ENCODE measurements at places on chromosomes 6 and 20.
A peak's percentile ranks its signal among the peaks of the same experiment; 100 is the strongest.

GRCh38 chr6:129957941-129958898 lies 60.2 kb upstream of the L3MBTL3 start:
- no peak for DNase-seq

DNA sequence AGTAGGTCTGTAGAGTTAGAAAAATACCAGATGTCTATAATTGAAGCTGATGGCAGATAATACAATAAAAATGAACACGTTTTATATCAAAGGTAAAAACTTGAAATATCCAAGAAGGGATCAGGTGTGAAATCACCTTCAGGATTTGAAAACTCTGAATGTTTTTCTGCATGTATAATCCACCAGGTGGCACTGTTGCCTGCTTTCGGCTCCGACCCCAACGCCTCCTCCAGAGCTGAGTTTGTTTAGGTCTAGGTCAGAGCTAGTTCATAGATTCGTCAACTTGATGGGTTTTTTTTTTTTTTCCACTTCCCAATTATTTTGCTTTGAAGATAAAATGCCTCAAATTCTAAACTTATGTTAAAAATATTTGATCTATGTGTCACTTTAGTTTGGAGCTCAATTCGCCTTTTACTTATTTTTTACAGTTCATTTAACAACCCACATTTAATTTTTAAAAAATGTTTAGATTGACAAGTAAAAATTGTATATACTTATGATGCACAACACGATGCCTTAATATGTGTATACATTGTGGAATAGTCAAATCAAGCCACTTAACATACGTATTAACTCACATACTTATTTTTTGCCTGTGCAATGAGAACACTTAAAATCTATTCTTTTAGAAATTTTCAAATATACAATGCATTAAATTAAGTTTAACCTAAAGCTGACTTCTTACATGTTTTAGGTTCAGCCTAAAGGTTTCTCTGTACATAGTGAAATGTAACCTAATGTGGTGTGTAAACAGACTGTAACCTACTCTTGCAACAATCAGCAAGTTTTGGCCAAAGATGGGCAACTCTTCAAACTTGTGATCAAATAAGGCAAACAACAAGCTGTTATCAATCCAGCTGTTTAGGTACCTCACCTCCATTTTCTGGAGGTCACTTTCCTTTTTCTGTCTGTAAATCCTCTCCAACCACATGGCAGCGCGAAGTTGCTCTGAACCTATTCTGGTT lies 39.4 kb upstream of the ENPP4 start:
- DNase-seq = peak; percentile 77

DNA sequence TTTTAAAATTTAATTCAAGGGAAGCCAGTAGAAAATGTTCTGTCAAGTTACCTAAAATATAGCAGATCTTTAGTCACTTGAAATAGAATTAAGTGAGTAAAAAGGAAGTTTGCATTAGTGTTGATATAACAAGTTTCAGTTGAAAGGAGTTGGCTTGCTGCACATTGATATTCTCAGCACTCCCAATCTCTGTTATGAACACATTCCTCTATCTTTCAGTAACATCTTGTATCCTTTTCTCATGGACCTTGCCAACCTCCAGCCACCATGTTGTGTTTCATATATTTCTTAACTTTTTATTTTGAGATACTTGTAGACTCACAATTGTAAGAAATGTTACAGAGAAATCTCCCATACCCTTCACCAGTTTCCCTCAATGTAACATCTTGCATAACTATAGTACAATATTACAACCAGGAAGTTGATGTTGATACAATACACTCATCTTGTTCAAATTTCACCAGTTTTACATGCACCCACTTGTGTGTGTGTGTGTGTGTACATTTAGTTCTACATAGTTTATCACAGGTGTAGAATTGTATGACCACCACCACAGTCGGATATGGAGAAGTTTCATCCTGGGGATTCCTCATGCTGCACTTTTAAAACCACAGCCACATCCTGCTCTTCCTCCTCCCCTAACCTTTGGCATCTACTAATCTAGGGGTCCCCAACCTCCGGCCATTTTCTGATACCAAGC lies 20.2 kb upstream of the PAQR8 start:
- no peak for DNase-seq

- DNase-seq = no peak
Observed at GRCh38 chr6:16279243-16279642, 40.9 kb downstream of the GMPR start.

DNA sequence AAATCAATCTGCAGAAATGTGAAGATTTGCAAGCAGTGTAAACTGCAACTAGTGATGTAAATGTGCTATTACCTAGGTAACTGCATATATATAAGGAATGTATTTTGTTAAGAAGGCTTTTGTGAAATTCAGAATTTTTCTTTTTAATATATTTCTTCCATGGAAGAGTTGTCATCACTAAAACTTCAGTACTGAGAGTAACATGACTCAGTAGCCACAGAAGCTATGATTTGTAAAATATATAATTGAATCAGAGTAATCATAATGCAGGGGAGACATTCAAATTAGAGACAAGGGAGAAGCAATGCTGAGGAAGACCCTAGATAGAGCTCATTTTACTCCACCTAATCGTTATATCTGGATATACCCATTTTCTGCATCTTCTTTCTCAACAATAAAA lies 141.7 kb downstream of the ADGRG6 start:
- no peak for DNase-seq

- DNase-seq = peak; percentile 9
Observed at GRCh38 chr6:21935561-21936028, 342.0 kb downstream of the SOX4 start.

DNA sequence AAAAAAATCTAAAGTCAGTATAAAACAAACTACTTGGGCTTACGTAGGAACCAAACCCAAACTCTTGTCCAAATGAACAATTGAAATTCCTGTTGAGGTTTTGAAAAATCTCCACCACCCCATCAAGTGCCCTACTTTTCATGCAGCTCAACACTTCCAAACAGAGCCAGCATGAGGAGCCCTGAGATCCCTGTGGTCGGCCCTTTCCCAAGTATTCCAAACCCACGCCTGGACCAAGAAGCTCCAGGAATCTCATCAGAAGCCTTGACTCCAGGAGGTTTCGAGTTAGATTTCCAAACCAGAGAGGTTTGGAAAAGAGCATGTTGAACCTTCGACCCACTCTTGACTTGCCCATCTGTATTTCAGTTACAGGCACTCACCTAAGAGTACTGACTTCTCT lies 179.3 kb downstream of the MTFR2 start:
- DNase-seq = no peak

- DNase-seq = no peak
Observed at GRCh38 chr20:21230686-21231085, 72.4 kb upstream of the XRN2 start.

- DNase-seq = no peak
Observed at GRCh38 chr6:170179616-170180324, 111.1 kb downstream of the DLL1 start.

- no peak for DNase-seq
Observed at GRCh38 chr6:108883172-108883571, 35.0 kb downstream of the ARMC2 start.

DNA sequence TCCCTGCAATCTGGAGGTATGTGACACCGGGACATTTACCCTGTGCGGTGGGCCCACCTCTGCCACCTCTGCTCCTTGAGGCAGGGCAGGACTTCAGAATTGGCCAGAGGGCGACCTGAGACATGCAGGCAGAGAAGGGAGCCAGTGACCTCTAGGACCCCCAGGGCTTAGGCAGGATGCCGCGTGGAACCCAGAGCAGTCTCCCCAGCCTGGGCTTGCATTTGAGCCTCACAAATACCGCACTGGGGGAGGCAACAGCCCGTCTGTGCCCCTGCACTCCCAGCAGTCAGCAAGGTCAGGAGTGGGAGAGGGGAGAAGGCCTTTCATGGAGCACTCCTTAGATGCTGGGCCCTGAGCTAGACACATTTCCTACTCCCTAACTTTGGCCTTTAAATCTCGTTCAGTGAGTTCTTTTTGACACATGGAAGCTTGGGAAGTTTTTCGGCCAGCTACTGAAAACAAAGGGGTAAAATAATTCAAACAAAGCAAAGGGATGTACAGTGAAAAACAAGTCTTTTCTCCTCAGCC lies 41.7 kb downstream of the C20orf203 start:
- DNase-seq = no peak

GRCh38 chr20:20568604-20569205 lies 143.7 kb downstream of the RALGAPA2 start:
- peak; percentile 68 for DNase-seq

GRCh38 chr6:52718550-52718949 lies 44.7 kb downstream of the GSTA2 start:
- no peak for DNase-seq

DNA sequence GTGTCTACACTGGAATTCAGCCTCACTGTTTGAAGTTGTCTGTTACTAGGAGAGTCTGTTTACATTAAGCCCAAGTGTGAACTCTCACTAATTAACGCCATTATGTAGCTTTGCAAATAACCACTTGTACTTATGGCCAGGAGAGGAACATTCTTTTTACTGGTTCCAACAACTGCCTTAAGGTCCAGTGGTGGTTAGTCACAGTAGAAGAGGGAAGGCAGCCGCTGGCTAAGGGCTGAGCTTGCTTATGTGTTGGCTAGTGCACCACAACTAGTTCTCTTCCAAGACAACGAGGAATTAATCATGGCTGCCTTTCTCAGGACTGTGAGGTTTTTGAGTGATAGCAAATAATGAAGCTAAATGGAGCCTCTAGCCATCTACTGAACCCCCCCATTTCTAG lies 14.9 kb upstream of the SLC22A23 start:
- DNase-seq = no peak

- DNase-seq = no peak
Observed at GRCh38 chr20:39985271-39985827, 703.7 kb downstream of the MAFB start.

DNA sequence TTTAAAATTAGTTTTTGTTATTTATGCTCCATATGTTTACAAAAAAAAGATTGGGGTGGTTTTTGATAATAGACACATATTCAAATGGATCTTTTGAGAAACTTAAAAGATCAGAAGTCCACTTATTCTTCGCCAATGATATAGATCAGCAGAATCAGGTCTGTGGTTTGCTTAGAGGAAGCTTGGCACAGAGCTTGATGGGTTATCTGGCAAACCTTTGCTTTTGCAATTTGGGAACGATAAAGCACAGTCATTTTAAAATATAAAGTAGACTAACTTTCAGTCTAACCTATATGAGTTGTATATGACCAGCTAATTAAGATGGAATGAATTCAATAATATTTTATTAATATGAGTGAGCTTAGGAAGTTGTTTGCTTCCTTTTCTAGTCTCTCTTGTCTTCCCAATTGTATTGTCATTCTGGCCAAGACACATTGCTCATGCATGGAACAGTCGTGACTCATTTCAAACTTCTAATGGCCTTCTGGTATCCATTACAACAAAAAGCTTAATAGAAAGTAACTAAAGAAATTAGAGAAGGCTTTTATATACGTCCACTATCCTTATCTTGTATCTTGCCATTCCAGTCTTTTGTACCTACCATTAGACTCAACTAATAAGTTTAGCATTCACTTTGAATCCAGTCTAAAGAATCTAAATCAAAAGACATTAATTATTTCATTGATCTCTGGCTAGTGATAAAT lies 118.7 kb downstream of the TBX18 start:
- DNase-seq = no peak

GRCh38 chr6:111379302-111379701 lies 103.7 kb downstream of the REV3L start:
- no peak for DNase-seq

DNA sequence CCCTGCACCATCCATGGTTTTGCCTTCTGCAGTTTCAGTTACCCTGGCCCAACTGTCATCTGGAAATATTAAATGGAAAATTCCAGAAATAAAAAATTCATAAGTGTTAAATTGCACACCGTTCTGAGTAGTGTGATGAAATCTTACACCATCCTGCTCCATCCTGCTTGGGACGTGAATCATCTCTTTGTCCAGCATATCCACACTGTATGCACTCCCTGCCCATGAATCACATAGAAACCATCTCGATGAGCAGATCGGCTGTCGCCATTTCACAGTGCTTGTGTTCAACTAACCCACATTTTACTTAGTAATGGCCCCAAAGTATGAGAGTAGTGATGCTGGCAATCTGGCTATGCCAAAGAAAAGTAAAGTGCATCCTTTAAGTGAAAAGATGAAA lies 105.9 kb upstream of the ID4 start:
- DNase-seq = no peak

- DNase-seq = no peak
Observed at GRCh38 chr6:36469148-36469661, 26.4 kb downstream of the KCTD20 start.

GRCh38 chr6:84498905-84499304 lies 265.5 kb downstream of the TBX18 start:
- no peak for DNase-seq

DNA sequence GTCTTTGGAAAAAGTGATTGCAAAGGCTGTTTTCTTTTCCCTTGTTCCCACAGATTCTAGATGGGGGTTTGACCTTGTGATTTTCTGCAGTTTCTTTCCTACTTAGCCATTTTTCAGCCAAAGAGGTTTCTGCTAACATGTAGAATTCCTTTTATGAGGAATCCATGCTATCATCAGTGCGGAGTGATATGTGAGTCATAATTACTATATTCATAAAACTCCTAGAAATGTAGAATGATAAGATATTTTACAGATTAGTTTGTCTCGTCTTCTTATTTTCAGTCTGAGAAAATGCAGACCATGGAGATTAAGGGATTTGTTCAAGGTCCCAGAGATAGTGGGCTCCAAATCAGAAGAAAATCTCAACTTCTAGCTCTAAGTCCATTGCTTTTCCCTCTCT lies 98.6 kb downstream of the KCNQ5 start:
- DNase-seq = no peak

DNA sequence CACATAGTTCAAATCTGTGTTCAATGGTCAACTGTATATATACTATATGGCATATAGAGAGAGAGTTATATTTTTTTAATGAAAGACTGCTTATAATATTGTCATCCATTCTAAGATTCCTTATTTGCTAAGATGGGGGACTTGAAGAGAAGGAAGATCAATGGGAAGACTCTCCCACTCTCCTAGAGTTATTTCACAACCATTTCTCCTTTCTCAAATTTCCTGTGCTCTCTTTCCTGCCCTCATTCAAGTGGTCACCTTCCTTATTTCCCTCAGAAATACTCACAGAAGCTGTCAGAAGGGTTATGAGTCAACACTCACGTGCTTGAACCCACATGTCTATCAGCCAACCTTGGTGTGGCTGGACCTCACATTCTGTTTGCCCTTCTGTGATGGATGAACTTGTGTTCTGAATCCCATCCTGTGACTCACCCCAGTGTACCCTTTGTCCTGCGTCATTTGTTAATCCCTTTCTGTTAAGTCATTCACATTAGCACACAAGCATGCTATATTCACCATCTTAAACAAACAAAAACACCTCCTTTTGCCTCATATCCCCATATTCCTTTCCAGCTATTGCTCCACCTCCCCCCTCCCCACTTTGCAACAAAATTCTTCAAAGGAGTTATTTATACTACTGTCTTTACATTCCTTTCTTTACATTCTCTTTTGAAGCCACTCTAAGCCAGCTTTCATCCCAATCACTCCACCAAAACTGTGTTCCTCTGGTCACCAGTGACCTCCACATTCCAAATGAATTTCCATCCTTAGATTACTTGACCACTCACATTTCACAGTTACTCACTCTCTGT lies 279.3 kb upstream of the TCF21 start:
- DNase-seq = no peak

GRCh38 chr6:15893556-15894253 lies 230.9 kb upstream of the DTNBP1 start:
- no peak for DNase-seq

- no peak for DNase-seq
Observed at GRCh38 chr6:149336609-149336928, 19.1 kb downstream of the TAB2 start.
